Uterus (tissue), 4 donors: ENCODE measurements at places on chromosomes 11 and 22. TPM values are rescaled to one million over a fixed set of nuclear protein-coding genes. Genes with fewer than 3 reads are reported as not detected.

- no peak for DNase-seq
- no peaks in the 10 kb centered on the region for H3K36me3 ChIP-seq
- H3K4me1 ChIP-seq, result peaks cover 5% of the 10 kb centered on the region
- H3K4me3 ChIP-seq, result no peak overlapping the region
- no peaks in the 10 kb centered on the region for H3K27me3 ChIP-seq
Observed at GRCh38 chr11:94877443-94878200, 95.7 kb downstream of the CWC15 start.

- H3K4me1 ChIP-seq, result peaks cover 5% of the 10 kb centered on the region
- no peak overlapping the region for H3K27ac ChIP-seq
- no peak overlapping the region for H3K4me3 ChIP-seq
- no peak for DNase-seq
- H3K36me3 ChIP-seq, result no peaks in the 10 kb centered on the region
Observed at GRCh38 chr22:50031189-50032091, 18.9 kb upstream of the IL17REL start.

DNA sequence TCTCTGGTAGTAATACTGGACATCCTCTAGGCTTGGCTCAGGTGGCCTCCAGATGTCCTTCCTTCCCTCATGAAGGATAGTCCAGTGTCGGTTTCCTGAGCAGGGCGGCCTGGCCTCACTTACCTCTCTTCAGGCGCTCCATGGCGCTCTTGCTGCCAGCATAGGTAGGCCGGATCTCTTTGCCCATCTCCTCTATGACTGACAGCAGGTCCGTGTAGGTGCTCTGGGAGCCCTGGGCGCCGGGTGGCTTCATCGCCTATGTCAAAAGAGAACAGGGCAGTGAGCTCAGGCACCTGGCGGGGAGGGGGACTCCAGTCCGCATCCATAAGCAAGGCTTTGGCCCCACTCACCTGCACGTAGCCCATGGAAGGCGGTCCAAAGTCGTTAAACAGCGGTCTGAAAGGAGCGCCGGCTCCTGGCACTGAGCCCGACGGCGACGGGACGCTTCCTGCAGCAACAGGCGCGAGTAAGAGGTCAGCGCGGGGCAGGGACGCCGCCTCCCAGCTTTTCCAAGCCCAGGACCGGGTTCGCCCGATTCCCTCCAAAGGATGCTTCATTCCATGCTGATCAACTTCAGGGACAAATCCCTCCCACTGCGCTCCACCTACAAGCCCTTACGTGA, 609 bp downstream of the CDK2AP2 start:
- H3K27me3 ChIP-seq, result no peaks in the 10 kb centered on the region
- H3K4me3 ChIP-seq, result peak overlapping the region; percentile 61
- peak overlapping the region; percentile 93 for H3K27ac ChIP-seq
- H3K36me3 ChIP-seq, result no peaks in the 10 kb centered on the region
- no peak for DNase-seq

Gene EEF1G
- 1,301 TPM for total RNA-seq
